ENCODE measurements at places on chromosomes 7 and 10. TPM values are rescaled to one million over a fixed set of nuclear protein-coding genes. Genes with fewer than 3 reads are reported as not detected.

The WDFY4 gene
- 0.18 TPM for total RNA-seq

The PON3 gene
- total RNA-seq = 0.14 TPM

The KEL gene
- total RNA-seq = 0.78 TPM

DNA sequence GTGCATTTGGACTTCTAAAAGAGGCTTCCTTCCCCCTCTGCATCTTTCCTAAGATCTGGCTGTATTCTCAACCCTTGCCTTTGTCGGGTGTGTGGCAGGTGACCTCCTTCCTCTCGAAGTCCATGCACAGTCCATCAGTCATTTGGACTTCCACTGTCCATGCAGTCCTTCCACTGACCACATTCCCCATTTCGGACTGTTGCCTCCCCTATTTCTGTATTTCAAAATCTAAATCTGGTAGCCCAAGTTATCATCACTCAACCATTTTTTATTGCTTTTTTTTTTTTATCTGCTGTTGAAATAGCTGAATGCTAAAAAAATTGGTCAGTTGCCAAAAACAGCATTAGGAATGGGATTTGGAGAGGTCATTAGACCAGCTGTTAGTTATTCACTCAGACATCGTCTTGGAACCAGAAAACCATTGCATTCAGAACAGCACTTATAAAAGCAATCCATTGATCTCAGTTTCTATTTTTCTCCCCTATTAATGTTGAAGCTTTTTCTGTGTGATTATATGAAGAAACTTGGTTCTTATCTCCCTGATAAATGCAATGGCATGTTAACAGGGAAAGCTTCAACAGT is 575.6 kb downstream of the KIF20B start:
- no peak for DNase-seq
- no peaks in the 10 kb centered on the region for H3K36me3 ChIP-seq
- no peak overlapping the region for H3K27ac ChIP-seq
- H3K4me3 ChIP-seq = no peak overlapping the region

DNA sequence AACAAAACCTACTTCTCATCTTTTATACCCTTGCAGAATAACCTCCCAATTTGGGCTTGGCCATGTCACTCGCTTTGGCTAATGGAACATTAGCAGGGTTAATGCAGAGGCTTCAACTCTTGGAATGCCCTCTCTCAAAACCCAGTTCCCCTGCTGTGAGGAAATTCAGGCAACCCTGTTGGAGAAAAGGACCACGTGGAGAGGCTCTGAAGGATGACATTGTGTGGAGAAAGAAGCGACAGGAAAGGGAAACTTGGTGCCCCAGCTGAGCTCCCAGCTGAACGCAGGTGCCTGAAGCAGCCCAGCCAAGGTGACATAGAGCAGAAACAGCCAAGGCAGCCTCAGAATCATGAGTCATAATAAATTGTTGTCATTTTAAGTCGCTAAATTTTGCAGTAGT is 214.2 kb upstream of the GHITM start:
- no peak overlapping the region for H3K27ac ChIP-seq
- H3K27me3 ChIP-seq = peaks cover 5% of the 10 kb centered on the region
- H3K36me3 ChIP-seq = no peaks in the 10 kb centered on the region
- H3K4me1 ChIP-seq = no peaks in the 10 kb centered on the region

- no peak overlapping the region for H3K4me3 ChIP-seq
- no peaks in the 10 kb centered on the region for H3K27me3 ChIP-seq
- no peak overlapping the region for H3K27ac ChIP-seq
- DNase-seq = no peak
- no peaks in the 10 kb centered on the region for H3K36me3 ChIP-seq
- no peaks in the 10 kb centered on the region for H3K4me1 ChIP-seq
Measured at GRCh38 chr7:90629297-90629918, 33.3 kb downstream of the CDK14 start.

DNA sequence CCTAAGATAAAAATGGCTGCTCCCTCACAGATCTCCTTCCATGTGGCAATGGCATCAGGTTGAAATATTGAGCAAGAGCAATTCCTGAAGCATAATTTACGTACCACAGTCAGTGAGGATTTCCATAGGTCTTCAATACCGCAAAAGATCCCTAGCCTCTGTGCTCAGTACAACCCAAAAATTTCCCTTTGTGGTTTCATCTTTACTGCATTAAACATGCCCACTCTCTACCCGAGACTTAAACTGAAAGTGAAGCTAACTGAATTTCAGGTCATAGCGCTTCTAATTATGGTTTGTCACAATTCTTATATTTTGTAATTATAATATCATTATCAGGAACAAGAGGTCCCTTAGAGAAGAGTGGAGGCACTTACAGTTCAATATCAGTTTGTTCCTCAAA is 1071.1 kb downstream of the XPNPEP1 start:
- no peaks in the 10 kb centered on the region for H3K36me3 ChIP-seq
- H3K4me3 ChIP-seq = no peak overlapping the region
- no peaks in the 10 kb centered on the region for H3K4me1 ChIP-seq
- no peaks in the 10 kb centered on the region for H3K27me3 ChIP-seq
- no peak for DNase-seq

GRCh38 chr10:79410315-79411094 is 34.9 kb downstream of the ZCCHC24 start:
- H3K27me3 ChIP-seq = no peaks in the 10 kb centered on the region
- no peaks in the 10 kb centered on the region for H3K36me3 ChIP-seq
- H3K4me3 ChIP-seq = no peak overlapping the region
- no peak for DNase-seq
- H3K27ac ChIP-seq = no peak overlapping the region

DNA sequence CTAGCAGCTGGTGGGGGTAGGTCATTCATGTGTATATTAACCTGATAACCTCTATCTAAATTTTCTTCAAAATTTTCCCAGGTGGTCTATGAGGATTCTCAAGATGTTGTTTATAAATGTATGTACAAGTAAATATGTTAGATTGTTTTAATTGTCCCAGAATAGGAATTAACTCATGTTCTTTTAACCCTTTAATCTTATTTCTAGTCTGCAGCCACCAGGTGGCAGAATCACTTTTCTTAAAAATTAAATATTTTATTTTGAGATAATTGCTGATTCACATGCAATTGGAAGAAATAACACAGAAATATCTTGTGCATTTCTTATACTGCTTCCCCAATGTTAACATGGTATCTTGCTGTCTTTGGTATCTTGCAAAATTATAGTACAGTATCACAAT is 589.5 kb downstream of the ARL4A start:
- no peak overlapping the region for H3K4me3 ChIP-seq
- no peak overlapping the region for H3K27ac ChIP-seq
- no peaks in the 10 kb centered on the region for H3K27me3 ChIP-seq
- DNase-seq = no peak
- H3K4me1 ChIP-seq = no peaks in the 10 kb centered on the region

DNA sequence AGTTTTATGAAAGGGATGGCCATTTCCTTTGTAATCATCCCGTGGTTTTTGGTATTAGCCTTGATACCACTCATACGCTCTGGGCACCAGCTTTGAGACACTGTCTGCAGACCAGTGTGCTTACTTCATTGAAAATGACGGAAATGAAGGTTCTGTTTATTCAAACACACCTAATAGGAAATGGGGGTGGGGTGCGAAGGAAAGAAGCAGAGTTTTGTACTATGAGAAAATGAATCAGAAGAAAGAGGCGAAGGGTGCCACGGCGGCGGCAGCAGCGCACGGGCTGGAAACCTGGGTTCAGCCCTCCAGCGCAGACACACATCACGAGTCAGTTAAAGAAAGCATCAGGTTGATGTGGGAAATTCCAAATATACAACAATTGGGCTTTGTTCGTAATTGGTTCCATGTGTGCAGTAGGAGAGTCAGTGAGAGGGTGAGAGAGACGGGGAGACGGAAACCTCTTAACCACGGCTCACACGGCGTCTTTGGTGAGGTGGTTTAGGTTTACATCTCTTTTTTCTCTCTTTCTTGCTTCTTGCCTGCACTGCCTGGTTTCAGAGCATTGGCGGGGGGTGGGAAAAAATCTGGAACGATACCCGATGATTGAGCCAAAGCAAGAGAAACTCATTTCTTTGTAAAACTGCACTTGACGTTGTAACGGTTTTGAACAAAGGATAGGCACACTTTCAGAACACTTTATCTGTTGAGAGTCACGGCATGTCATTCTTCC is 321.2 kb downstream of the FRMD4A start:
- peaks cover 24% of the 10 kb centered on the region for H3K27me3 ChIP-seq
- peak overlapping the region; percentile 75 for H3K27ac ChIP-seq
- peak overlapping the region; percentile 74 for H3K4me3 ChIP-seq
- peaks cover 29% of the 10 kb centered on the region for H3K4me1 ChIP-seq
- H3K36me3 ChIP-seq = no peaks in the 10 kb centered on the region

DNA sequence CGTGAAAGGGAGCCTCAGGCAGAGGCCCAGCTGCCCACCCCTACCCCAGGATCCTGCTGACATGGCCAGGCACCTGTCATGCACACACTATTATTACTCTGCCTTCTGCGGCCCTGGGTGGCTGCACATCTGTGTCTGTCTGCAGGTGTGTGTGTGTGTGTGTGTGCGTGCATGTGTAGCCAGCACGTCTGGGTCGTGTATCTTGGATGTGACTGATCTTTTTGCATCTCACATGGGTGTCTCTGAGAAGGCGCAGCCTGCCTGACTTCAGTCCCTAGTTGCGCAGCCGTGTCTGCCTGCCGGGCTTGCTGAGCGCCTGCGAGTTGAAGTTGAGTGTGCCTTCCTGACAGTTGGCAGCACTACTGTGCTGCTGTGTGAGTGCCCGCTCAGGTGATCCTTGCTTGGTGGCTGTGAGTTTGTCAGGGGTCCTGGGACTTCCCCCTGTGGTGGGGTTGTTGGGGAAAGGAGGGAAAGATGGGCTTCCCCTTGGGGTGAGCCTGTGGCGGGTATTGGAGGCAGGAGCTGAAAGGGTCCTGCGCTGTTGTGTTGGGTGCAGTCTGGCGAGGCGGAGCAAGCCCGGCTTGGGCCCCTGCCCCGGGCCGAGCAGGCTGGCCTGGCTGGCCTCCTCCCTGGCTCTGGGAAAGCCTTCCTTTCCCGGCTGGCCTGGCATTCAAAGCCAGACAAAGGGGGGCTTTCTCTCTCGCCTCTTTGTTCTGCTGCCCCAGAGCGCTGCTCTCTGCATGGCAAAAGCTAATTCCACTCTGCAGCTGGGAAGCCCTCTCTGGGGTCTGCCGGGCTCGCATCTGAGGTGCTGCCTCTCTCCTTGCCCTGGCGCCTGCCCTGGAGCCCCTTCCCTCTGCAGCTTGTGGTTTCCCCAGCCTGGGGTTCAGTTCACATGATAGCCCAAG is 4.9 kb downstream of the TRIM8 start:
- H3K27me3 ChIP-seq = no peaks in the 10 kb centered on the region
- H3K4me1 ChIP-seq = peaks cover 67% of the 10 kb centered on the region
- DNase-seq = no peak
- H3K27ac ChIP-seq = peak overlapping the region; percentile 76
- H3K36me3 ChIP-seq = peaks cover 69% of the 10 kb centered on the region

All from activated T-helper 2 cell treated with anti-CD3 and anti-CD28 coated beads, Interferon-gamma antibody, Interleukin-2, Interleukin-4, amounts not matched to agents 10 μg/mL and 5 μg/mL and 100 μg/mL, durations not matched to agents 14 hours and 24 hours and 36 hours (primary cell).